ENCODE measurements at places on chromosomes 2 and 18.
A peak's percentile ranks its signal among the peaks of the same experiment; 100 is the strongest.

DNA sequence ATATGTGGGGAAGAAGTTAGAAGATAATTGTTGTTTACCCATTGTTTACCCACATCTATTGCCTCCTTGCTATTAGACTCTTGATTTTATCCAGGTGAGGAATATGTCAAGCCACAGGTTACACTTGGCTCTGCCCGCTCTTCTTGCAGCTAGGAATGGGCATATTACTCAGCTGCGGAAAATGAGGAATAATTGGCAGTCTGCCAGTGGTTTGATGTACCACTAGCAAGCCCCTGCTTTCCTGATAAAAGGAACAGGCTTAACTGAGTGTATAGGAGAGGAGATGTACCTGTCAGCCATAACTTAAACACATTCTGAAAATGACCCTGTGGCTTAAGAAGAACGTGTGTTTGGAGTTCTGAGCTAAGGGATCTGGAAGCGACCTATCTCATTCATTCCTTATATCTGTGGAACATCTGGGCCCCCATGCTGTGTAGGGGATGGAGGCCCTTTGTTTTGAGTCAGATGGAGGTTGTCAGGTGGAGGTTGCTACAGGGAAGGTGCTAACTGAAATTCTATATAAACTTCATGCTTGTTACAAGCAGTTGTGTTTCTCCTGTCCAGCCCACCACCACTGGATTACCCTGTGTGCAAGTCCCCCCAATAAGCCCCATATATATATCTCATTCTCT is 4.6 kb upstream of the FMNL2 start:
- peaks cover 15% of the 10 kb centered on the region for H3K27me3 ChIP-seq
- no peak for DNase-seq
- no peak overlapping the region for H3K4me3 ChIP-seq
- H3K4me1 ChIP-seq: peaks cover 3% of the 10 kb centered on the region

DNA sequence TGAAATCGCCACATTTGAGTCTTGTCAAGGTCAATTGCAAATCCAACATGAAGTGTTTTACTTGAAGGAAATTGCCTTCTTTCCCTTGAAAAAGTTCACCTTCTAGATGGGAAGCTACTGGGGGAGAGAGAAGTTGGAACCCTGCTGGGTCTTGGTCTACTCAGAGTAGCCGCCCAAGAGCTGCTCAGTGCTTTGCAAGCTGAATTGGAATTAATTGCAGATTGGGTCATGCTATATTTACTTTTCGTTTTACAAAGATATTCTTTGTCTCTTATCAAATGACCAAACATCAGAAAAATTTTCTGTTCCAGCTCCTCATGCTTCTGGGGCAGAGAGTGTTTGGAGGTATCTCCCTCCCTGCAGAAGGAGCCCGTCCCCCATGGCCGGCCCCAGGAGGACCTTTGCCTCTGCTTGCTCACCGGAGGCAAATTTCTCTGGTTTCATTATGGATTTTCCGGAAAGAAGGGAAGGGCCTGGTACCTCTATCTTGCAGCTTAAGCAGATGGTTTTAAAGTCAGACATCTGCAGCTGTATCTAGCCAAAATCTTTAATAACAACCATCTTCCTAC is 289.7 kb downstream of the MYT1L start:
- no peaks in the 10 kb centered on the region for H3K27me3 ChIP-seq
- H3K36me3 ChIP-seq: no peaks in the 10 kb centered on the region
- DNase-seq: no peak
- no peaks in the 10 kb centered on the region for H3K4me1 ChIP-seq
- H3K4me3 ChIP-seq: no peak overlapping the region
- no peak overlapping the region for H3K27ac ChIP-seq

DNA sequence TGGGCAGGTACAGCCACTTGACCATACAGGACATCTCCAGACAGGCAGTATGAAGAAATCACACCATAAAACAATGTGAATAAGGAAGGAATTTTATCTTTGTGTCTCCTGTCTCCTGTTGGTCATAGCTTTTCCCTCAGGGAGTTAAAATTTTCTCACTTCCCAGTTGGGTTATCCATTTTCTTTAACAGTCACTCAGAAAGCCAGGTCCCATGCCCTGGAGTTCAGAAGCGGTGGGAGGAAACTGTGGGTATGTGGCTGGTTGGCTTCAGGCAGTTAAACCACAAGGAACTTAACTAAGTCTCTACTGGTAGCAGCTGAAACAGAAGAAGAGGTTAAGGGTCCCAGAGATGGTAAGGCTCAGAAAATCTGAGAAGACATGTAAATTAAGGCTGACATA is 6.5 kb upstream of the SMAD2 start:
- H3K4me3 ChIP-seq: no peak overlapping the region
- H3K27me3 ChIP-seq: peaks cover 10% of the 10 kb centered on the region
- peaks cover under 1% of the 10 kb centered on the region for H3K36me3 ChIP-seq
- peak; percentile 41 for DNase-seq

GRCh38 chr2:119536707-119537106 is 7.5 kb upstream of the CFAP221 start:
- no peak overlapping the region for H3K27ac ChIP-seq
- H3K27me3 ChIP-seq: no peaks in the 10 kb centered on the region
- no peak overlapping the region for H3K4me3 ChIP-seq
- H3K36me3 ChIP-seq: no peaks in the 10 kb centered on the region

- peak; percentile 36 for DNase-seq
- no peaks in the 10 kb centered on the region for H3K36me3 ChIP-seq
- peaks cover 5% of the 10 kb centered on the region for H3K27me3 ChIP-seq
- H3K4me3 ChIP-seq: no peak overlapping the region
Observed at GRCh38 chr2:182642328-182642727, 73.7 kb upstream of the DNAJC10 start.

DNA sequence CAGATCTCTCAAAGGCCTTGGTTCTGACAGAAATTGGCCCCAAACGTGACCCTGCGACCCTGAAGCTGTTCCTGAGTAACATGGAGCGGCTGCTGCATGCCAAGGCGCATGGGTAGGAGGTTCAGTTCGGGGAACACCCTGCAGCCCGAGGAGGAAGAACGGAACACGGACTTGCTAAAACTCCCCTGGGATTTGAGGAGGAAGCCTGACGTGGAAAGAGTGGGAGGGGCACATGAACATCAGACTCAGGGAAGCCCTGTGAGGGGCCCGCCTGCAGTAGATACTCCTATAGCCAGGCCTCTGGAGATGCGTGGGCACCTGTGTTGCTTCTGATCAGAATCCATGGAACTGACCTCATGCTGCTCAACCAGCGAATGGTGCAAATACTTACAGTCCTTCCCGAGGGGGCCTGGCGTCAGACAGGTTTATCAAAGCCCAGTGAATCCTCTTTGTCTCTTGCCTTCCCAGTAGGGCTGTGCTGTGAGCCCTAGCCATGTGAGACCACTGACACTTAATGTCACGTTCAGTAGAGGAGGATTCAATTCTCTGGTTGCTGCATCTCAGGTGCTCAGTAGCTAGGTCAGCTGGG is 46.8 kb downstream of the IMPA2 start:
- no peak for DNase-seq
- no peak overlapping the region for H3K27ac ChIP-seq
- H3K36me3 ChIP-seq: no peaks in the 10 kb centered on the region
- H3K4me3 ChIP-seq: no peak overlapping the region
- H3K4me1 ChIP-seq: no peaks in the 10 kb centered on the region

DNA sequence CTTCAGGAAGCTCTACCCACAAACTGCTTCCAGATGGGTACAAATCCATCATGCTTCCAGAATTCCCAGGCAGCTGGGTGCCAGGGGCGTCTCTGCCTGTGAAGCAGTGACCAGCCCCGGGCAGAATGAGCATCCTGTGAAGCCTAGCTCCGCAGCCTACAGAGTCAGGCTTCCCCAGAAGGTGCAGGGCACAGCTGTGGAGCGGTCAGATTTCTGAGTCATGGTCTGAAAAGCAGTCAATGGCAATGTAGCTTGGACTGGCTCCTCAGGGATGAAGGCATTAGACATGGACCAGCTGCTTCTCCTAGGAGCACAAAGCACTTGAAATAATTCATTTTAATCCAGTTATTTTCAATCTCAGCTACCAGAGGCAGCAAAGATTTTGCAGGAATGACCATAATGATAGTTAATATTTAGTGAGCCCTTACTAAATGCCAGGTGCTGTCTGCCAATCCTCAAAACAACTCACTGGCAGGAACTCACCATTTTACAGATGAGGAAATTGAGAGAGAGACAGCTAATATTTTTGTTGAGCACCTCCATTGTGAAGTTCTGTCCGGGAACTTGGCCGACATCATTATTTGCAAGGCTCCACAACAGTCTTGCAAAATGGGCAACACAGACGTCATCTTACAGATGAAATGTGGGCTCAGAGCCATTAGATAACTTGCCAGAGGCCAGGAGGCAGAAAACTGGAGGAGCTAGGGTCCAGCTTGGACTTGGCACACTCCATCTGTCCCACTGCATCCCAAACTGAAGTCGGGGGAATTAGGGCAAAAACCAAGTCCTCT is 31.7 kb downstream of the ACMSD start:
- H3K27ac ChIP-seq: no peak overlapping the region
- DNase-seq: no peak
- H3K36me3 ChIP-seq: no peaks in the 10 kb centered on the region
- no peaks in the 10 kb centered on the region for H3K4me1 ChIP-seq
- no peaks in the 10 kb centered on the region for H3K27me3 ChIP-seq

DNA sequence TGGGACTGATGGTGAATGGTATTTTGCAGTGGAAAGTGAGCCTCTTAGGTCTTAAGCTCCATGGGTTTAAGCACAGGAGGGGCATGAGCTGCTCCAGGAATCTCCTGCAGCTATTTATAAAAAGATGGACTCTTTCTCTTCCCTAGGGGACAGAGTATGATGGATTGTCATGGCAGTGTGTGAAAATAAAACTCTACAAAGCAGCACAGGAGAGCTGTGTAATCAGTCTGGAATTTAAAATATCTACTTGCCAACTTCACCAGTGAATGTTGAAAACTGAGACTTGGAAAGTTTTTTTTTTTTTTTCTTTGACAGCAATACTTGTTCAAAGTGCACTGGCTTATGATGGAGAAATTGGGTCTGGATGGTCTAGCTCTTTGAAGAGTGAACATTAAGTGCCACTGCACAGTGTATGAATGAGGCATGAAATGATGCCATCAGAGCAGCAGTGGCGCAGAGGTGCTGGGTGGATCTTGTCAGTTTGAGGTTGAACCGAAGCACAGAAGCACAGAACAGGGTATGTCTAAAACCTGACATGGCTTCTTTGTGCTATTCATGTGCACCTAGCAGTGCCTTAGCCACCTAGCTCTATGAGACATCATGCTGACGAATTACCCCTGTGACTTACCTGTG is 245.4 kb downstream of the PTPRM start:
- no peaks in the 10 kb centered on the region for H3K4me1 ChIP-seq
- H3K36me3 ChIP-seq: no peaks in the 10 kb centered on the region
- H3K27me3 ChIP-seq: no peaks in the 10 kb centered on the region
- DNase-seq: no peak
- H3K4me3 ChIP-seq: no peak overlapping the region

- H3K4me1 ChIP-seq: no peaks in the 10 kb centered on the region
- peaks cover 5% of the 10 kb centered on the region for H3K27me3 ChIP-seq
- no peak overlapping the region for H3K4me3 ChIP-seq
- H3K27ac ChIP-seq: no peak overlapping the region
Observed at GRCh38 chr18:3867864-3868311, 417.9 kb downstream of the TGIF1 start.
